Central memory CD4-positive, alpha-beta T cell (primary cell): ENCODE measurements at places on chromosomes 1 and 21.

DNA sequence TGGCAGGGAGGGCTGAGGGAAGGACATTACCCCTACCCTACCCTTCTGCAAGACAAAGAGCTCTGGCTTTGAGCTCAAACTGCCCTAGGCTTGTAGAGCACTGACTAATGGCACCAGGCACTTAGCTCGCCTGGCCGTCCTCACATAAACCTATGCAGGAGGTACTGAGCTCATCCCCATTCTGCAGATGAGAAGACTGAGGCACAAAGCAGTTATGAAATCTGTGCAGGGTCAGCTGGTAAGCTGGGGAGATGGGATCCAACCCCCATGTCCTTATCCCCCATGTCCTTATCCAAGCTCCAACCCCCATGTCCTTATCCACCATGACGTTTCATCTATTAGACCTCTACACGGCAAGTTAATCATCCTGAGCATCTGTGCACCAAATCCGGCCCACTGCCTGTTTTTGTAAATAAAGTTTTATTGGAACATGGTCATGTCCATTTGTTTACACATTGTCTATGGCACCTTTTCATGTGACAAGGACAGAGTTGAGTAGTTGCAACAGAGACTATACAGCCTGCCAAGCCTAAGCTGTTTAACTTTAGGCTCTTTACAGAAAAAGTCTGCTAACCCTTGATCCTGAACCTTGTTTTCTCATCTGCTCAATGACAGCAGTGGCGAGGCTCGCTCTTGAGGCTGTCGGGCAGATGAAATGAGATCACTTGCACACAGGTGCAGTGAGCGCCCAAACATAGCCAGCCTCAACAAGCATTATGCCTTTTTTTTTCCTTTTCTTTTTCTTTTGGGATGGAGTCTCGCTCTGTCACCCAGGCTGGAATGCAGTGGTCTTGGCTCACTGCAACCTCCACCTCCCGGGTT, 86.8 kb downstream of the FBXO2 start:
- DNase-seq: no peak

GRCh38 chr1:174174461-174175329, 15.4 kb downstream of the RABGAP1L start:
- no peak for DNase-seq

GRCh38 chr1:152774875-152775274, at the start of gene LCE1F:
TSS of gene LCE1F (plus strand) at chr1:152775140. CDS start at chr1:152776372, 1,232 bp downstream.
- DNase-seq: no peak

DNA sequence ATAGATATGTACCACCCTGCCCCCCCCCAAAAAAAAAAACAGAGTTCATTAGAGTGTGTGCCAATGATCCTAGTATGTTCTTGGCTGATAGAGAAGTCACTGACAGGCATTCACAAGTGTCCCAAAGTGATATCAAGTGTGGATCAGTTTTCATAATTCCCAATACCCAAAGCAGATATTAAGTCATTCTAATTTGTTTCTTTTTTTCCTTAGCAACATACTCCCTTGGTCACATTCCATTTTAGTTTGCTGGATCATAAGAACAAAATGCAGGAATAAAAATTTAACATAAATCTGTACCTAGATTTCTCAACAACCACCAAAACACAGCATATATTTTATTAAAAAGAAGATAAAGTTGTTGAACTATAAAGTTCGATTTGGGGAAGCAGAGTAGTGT, 129.8 kb upstream of the PALMD start:
- no peak for DNase-seq

- DNase-seq: no peak
These were observed 9.8 kb upstream of the RAB42 start for GRCh38 chr1:28582248-28582615.

DNA sequence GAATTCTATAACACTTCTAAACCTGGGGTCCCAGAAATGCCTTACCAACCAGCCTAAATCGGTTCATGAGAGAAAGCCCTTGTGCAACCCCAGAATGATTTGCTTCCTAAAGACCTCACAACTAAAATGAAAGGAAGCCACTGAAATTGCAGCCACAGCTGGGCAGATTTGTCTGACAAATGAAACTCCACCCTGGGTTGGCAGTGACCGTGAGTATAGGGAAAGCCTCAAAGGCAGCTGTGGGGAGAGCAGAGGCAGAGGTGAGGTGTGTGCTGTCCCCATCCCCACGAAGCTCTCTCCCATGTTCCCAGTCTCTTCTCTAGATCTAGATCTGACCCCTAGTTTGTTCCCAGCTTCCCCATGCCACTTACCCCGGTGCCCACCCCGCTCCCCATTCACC, 23.1 kb downstream of the RHBDL2 start:
- DNase-seq: no peak

DNA sequence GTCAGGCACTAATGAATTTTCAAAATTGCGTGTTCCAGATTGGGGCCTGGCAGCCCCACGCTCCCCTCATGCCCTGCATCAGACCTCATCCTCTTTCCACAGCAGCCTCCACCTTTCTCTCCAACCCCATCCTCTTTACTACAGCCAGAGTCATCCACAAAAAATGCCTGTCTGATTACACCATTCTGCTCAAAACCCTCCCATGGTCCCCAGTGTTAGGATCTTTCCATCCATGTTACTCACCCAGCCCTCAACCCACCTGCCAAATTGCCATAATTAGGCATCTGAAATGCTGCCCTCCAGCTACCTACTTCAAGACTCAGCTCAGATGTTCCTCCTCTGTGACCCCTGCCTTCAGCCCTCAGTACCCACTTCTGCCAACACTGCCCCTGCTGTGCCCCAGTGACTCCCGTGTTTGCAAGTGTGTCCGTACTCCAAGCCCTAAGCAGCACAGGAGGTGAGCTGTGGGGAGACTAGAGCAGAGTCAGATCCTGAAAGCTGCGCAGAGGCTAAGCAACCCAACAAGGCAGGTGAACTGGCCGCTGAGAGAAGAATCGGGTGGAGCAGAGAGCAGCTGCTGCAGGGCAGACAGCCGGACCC, 715 bp upstream of the ARTN start:
- DNase-seq: no peak

DNA sequence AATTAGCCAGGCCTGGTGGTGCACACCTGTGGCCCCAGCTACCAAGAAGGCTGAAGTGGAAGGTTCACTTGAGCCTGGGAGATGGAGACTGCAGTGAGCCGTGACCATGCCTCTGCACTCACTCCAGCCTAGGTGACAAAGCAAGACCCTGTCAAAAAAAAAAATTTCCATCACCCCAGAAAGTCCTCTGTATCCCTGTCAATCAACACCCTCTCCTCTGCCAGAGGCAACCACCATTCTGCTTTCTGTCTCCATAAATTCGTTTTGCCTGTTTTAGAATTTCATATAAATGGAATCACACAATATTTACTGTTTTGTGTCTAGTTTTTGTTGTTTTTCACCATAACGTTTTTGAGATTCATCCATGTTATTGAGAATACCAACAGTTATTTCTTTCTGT, 141.6 kb upstream of the SLC45A1 start:
- no peak for DNase-seq

DNA sequence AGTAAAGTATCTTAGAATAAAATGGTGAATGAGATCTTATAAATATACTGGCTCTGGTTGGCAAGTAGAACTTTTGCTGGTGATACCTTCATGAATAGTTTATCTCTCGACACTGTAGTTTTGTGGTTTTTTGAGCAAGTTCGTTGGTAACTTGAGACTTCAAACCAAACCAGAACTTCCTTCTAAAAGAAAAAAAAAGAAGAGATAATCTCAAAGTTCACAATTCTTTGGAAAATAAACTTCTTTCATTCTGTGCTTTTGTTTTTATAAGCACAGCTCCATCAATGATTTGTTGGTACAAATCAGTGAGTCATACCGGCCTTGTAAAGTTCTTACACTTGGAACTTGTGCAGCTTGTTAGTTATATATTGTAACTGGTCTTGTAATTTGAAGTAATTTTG, 2.3 kb downstream of the HIPK1 start:
- peak; percentile 70 for DNase-seq

DNA sequence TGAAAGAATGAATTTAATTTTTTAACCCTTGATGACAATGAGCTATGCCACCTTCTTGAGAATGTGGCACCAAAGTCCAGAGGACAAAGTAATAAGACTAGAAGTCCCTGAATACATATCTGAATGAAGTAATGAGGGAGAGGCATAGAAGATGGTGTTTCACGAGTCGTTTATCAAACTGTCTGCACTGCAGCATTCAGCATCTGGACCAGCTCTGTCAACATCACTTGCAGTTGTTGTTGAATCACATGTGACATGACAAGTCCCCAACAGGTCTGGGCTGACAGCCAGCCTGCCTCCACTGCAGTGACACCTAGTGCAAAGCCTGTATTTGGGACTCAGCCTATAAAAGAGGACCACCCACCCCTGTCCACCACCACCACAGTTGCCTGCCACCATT, 17.3 kb upstream of the GALNT2 start:
- DNase-seq: no peak

DNA sequence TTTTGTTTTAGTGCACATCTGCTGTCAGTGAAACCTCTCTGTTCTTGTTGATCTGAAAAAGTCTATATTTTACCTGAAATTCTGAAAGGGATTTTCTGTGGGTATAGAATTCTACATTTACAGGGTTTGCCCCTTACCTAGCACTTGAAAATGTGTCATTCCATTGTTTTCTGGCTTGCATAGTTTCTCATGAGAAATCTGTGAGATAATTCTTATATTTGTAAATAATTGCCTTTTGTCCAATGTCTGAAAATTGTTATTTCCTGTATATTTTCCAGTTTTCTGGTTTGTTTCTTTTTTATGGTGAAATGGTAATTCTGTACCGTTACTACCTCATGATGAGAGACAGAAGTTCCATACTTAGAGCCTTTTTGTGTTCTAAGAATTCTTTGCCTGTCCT, 11.8 kb upstream of the SCAF4 start:
- no peak for DNase-seq

- DNase-seq: no peak
These were observed 17.5 kb upstream of the IL20 start for GRCh38 chr1:206847946-206848345.

- no peak for DNase-seq
These were observed 9.7 kb upstream of the CGN start for GRCh38 chr1:151501474-151501873.

DNA sequence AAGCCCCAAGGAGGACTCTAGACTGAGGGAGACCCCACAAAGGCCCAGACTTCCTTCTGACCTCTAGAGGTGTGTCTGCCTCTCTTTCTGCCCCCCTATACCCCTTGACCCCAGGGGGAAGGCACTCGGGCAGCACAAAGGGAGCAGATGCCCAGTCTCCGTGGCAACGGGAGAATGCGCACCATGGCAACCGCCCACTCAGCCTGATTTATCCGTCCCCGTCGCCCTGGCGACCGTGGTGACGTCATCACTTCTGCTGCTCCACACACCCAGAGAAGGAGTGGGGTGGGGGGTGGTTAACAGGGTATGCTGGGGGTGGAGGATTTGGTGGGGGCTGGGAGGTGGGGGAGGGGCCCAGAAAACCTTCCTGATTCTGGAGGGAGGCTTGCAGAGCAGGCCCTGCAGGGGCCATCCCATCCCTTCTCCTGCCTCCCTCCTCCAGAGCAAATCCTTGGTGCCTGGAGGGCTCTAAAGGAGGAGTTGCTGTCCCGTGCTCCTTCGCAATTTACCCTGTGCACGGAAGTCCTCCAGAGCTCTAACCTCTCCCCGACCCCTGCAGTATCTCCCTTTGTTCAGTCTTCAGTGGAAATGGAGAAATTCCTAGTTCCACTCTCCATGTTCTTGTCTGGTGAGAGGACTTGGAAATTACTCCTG, 6.3 kb downstream of the CELF3 start:
- peak; percentile 19 for DNase-seq

DNA sequence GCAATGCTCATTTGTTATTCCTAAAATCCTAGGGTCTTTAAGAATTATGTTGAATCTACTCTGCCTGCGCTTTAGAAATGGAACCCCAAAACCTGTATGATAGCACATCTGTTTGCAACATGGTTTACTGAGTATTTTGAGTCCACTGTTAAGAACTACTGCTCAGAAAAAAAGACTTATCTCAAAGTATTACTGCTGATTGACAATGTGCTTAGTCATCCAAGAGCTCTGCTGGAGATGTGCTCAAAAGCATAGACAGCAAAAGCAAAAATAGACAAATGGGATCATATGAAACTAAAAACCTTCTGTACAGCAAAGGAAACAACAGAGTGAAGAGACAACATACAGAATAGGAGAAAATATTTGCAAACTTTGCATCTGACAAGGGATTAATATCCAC, 107.0 kb downstream of the CTH start:
- DNase-seq: no peak

GRCh38 chr1:58469016-58469415, 77.5 kb downstream of the OMA1 start:
- no peak for DNase-seq

DNA sequence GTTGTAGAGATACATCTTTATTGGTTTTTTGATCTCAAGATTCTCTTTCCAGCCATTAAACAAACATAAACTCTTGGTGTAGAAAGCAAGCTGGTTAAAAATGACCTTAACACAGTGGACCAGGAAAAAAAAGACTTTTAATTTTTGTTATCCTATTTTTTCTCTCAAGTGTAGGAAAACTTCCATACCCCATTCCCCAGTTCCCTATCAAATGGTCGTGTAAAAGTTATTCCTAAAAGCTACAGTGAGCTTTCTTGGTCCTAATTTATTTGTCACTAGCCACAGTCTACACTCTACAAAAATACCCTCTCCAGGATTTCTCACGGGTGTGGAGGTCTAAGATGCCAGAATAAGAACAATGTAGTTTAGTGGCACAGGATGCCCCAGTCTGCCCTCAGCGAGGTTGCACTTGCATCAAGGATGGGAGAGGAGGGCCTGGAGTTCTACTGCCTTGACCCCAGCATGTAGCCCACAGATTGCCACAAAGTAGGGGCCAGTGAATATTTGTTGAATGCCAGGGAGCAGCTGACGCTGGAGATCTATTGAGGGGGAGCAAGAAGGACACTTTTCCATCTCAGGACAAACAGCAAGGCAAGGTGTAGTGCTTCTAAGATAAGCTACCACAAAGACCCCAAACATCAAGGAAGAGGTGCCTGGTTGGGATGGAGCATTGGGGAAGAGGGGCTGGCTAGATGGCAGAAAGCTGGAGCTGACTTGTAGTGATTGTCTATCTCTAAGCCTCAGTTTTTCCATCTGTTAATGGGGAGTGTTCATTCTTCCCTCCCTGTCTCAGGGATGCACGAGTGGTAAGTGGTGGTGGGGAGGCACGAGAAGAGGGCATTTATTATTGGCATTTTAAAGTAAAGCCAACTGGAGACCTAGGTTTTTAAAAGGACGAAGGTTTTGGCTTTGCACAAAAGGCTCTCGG, 1.8 kb downstream of the MYCL start:
- DNase-seq: no peak

DNA sequence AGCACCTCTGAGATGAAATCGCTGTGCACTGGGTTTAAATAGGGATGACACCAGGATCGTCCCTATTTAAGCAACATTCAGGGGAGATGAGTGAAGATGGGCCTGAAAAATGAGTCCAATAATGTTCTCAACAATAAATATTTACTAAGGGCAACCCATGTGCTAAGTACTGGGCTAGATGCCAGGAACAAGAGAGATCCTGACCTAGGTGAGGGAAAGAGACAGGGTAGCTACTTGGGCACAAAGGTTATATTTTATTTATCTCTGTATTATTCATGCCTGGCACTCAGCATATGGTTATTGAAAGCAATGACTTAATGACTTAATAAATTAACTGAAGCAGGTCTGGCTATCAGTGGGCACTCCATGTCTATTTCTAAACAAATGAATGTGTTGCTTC, 27.4 kb upstream of the AVPR1B start:
- no peak for DNase-seq

- no peak for DNase-seq
These were observed 32.6 kb upstream of the BTG2 start for GRCh38 chr1:203272633-203273205.

GRCh38 chr1:30253807-30254440, 469.5 kb downstream of the MATN1 start:
- DNase-seq: no peak
